ENCODE measurements at places on chromosomes 13 and 19. TPM values are rescaled to one million over a fixed set of nuclear protein-coding genes. Genes with fewer than 3 reads are reported as not detected.
A peak's percentile ranks its signal among the peaks of the same experiment; 100 is the strongest.

DNA sequence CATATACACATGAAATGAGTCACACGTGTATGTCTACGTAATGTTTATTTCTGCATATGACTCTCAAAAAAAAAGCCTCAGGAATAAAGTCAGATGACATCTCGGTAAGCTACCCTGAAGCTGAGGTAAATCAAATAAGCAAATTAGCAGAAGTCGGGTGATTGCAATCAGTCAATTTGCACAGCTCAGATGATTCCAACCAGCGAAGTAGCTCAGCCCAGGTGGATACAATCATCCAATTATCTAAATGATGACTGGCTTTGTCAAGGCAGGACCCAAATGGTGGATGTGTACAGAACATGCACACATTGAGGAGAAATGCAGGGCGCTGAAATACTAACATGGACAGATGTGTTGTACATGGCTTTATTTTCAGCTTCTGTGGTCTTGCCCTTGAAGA lies 148.5 kb downstream of the ZNF486 start:
- H3K27ac ChIP-seq: no peak overlapping the region
- no peaks in the 10 kb centered on the region for H3K27me3 ChIP-seq
- no peaks in the 10 kb centered on the region for H3K36me3 ChIP-seq
- no peaks in the 10 kb centered on the region for H3K4me1 ChIP-seq

- H3K36me3 ChIP-seq: peaks cover 11% of the 10 kb centered on the region
- no peak overlapping the region for H3K4me3 ChIP-seq
These were observed 284.9 kb downstream of the KLF12 start for GRCh38 chr13:73849292-73849691.

DNA sequence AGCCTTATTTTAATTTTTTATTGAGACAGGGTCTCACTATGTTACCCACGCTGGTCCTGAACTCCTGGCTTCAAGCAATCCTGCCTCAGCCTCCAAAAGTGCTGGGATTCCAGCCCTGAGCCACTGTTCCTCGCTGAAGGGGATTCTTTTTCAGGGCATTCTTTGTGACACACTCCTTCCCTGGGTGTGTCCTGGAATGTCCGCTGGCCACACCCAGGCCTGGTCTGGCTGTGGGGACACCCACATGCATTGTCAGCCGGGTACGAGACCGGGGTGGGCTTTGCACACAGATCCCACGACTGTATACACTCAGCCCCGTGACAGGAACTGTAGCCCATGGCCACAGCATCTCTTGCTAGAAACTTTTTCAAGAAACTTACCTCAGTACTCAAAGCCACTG lies 34.4 kb upstream of the GATAD2A start:
- peaks cover 18% of the 10 kb centered on the region for H3K4me1 ChIP-seq
- no peak overlapping the region for H3K4me3 ChIP-seq
- DNase-seq: no peak
- no peak overlapping the region for H3K27ac ChIP-seq

DNA sequence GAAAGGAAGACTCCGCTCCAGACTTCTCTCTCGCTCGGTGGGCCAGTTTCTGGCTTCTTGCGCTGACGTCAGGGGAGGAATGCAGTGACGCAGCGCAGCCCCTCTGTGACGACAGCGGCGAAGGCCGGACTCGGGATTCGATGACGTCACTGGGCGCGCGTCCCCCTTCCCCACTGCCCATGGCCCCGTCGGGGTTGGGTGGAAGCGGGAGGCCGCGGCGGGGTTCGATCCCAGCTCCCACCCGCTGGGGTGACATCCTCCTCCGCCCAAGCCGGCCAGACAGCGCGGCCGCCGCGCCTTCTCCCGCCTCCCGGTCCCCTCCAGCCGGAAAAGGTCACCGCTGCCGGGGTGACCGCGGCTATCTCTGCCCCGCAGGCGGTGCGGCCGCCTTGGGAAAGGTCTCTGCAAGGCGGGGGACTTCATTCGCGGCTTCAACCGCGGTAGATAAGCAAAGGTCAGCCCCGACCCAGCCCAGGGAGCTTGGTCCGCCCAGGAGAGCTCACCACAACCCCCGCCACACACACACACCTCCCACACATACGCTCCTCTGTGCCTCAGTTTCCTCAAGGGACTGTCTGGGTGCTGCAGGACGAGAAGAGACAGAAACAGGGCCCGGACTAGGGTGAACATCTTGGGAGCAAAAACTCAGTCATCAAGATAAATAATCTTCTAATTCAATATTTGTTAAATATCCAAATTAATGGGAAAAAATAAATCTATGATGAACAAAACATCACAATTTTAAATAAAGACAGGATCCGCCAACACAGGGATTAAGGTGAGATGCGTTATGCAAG lies 844 bp upstream of the RFX1 start:
- H3K27me3 ChIP-seq: no peaks in the 10 kb centered on the region
- peak overlapping the region; percentile 94 for H3K4me3 ChIP-seq
- peak; percentile 89 for DNase-seq
- H3K27ac ChIP-seq: peak overlapping the region; percentile 96
- H3K36me3 ChIP-seq: no peaks in the 10 kb centered on the region

Gene ZNF578
- 4.7 TPM for total RNA-seq
